Femur (tissue), 1 donor: ENCODE measurements at places on chromosomes 1 and 21.

- DNase-seq = no peak
These were observed 26.7 kb downstream of the SLC26A9 start for GRCh38 chr1:205916541-205916940.

- no peak for DNase-seq
These were observed 16.5 kb upstream of the UTS2 start for GRCh38 chr1:7869136-7869920.

DNA sequence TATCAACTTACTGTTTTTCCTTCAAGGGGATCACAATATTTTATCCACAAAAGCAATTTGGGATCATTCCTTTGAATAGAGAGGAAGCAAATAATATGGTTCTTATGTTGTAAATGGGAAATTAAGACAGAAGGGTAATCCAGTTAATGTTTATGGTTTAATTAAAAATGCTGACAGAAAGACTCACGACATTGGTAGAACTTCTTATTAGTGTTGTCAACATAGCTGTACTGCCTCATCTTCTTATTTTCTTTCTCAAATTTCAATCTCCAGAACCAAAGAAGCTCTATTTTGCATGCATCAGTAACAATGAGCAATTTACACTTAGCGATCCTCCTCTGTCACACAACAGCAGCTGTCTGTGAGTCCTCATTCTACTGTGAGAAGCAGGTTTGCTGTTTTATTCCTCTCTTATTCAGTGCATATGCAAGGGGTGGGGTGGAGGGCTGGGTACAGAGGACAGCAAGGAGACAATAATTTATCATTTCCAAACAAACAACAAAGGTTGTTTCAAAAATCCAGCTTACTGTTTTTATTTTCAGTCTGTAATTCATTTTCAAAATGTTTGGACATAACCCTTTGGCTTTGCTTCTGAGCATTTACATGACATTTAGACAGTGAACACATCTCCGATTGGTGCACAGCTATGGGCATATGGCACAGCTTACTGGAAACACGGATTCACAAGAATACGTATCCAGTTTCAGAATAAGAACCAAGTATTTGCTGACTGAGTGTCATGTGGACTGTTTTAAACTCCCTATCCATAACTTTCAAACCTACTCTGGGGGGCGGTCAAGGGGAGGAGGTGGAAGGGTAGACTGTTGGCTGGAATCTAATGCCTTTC is 335.9 kb downstream of the RGS7 start:
- DNase-seq = no peak

DNA sequence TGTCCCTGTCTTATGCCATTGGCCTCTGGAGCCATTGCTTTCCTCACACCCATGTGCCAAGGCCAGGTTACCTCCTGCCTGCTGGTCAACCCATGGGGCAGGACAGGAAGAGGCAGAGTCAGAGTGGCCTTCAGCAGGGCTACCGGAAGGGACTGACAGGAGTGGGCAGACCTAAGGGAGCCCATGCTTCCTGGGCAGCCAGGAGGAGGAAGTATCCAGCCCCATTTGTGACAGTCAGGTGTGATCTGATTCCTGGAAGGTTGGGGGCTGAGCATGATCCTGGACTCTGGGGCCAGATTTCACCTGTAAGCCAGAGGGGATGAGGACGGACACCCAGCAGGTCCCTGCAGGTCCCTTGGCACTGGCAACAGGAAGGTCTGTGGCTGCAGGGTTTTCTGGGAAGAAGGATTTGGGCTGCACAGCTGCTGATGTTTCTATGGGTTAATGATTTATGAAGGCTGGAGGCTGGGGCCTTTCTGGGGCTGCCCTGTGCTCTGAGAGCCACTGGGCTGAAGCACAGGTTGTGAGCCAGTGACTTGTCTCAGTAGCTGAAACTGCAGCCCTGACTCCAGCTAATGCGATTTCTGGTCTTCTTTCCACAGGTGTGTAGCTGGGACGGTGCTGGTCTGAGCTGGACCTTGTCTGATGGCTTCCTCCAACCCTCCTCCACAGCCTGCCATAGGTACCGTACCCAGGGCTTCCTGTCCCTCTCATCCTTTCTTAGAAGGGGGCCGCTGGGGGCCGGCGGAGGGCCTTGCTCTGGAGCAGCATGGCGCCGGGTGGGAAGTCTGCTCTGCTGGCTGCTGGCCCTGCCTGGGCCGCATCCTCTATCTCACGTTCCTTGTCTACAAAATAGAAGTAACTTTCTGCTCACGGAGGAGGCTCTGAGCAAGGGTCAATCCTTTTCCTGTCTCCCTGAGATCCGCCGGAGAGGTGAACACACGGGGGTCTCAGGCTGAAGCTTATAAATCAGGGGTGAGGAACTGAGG is 40.7 kb downstream of the ARHGEF10L start:
- DNase-seq = no peak

- DNase-seq = no peak
These were observed 330.0 kb upstream of the PLD5 start for GRCh38 chr1:242854466-242854865.

GRCh38 chr1:6800745-6801144 is 15.5 kb downstream of the CAMTA1 start:
- DNase-seq = no peak
